HT-29 (cell line): ENCODE measurements at places on chromosomes 4 and X. TPM values are rescaled to one million over a fixed set of nuclear protein-coding genes. Genes with fewer than 3 reads are reported as not detected.

- DNase-seq, result no peak
Measured at GRCh38 chr4:90852237-90852636, 725.0 kb downstream of the CCSER1 start.

GRCh38 chr4:5212255-5213013 lies 161.2 kb downstream of the STK32B start:
- no peak for DNase-seq

The C4orf51 gene
- not detected in 2 replicates for total RNA-seq

The ADAM29 gene
- not detected in 2 replicates for total RNA-seq
